ENCODE measurements at places on chromosomes 16 and 17.

- DNase-seq, result no peak
Observed at GRCh38 chr17:1329745-1330343, 50.4 kb downstream of the TRARG1 start.

GRCh38 chr17:77129568-77130301 is 11.0 kb upstream of the SEC14L1 start:
- DNase-seq, result no peak

- no peak for DNase-seq
Observed at GRCh38 chr16:28092721-28093384, 29.3 kb upstream of the GSG1L start.

- DNase-seq, result no peak
Observed at GRCh38 chr17:7794075-7794663, 39.8 kb upstream of the KDM6B start.

GRCh38 chr17:18039535-18040260 is 490 bp downstream of the GID4 start:
- no peak for DNase-seq

GRCh38 chr17:77696721-77697460 is 261.6 kb upstream of the TNRC6C start:
- DNase-seq, result no peak

- DNase-seq, result no peak
Observed at GRCh38 chr17:68432086-68432864, 25.0 kb downstream of the WIPI1 start.

- DNase-seq, result no peak
Observed at GRCh38 chr17:82788206-82789001, 36.5 kb downstream of the TBCD start.
